Epithelial cell of prostate (primary cell): ENCODE measurements at places on chromosomes 6 and 20.

GRCh38 chr6:159720708-159721107 lies 6.6 kb upstream of the WTAP start:
- DNase-seq: no peak

GRCh38 chr6:151071295-151071694 lies 168.5 kb upstream of the AKAP12 start:
- DNase-seq: no peak

- no peak for DNase-seq
These were observed 21.3 kb downstream of the NHSL1 start for GRCh38 chr6:138477913-138478539.

GRCh38 chr6:96299525-96299924 lies 222.1 kb upstream of the UFL1 start:
- no peak for DNase-seq

DNA sequence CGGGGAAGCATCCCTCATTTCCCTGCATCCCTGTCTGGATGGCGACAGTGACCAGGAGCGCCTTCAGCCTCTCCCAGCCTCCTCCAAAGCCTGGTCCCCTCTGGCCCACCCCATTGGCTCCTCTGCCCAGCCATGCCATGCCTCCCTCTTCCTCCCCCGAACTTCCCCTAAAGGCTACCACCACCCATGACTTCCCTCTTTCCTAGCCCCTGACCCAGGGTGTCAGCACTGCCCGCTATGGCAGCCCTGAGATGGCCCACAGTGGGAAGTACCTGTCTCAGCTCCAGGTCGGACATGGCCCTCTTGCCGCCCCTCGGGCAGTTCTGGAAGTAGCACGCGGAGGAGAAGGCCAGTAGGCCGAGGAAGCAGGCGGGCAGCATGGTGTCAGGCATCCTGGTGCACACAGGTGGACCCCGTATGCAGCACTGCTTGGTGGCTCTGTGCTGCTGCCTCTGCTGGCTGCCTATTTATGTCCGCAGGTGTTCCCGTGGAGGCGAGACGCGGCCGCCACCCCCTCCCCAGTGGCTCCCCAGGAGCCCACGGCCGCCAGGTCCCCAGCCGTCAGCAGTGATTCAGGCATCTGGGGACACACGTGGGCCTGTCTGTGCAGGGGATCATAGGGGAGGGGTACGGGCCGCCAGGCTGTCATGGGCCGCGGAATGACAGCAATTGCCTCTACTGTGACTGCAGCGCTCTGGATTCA lies at the start of gene AVP:
Gene AVP, minus strand, starts transcription at position 442 of the 703 bp plus-strand sequence. Its CDS starts 50 bp downstream, at position 392.
- no peak for DNase-seq

DNA sequence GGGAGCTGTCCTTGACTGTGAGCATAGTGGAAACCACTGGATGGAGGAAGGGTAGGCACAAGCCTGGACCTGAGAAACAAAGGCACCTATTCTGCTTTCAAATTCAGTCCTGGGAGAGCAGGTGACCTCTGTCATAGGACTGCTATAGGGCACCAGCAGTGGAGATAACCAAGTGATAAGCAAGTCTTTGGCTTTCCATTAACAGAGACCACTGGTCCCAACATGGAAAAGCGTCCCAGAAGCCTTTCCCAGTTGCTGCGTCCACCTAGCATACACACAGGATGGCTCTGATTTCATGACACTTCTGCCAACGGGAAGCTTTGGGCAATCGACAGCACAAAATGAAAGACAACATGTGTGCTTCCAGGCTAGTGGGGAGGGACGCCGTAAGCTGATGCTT lies 8.9 kb downstream of the SLC22A3 start:
- DNase-seq: no peak

DNA sequence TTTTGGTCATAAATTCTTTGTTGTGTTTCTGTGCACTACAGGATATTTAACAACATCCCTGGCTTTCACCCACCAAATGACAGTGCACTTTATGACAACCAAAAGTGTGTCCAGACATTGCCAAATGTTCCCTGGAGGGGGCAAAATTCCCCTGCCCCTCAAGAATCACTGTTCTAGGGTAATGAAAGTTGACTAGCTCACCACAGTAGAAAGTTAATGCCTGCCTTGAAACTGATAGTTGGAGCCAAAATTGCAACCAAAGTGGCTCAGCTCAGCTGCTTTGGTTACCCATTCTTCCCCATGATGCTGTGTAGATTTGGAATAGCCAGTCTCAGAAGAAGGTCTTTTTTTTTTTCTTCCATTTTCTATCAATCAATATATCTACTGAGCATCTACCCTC lies 150.6 kb downstream of the RALGAPA2 start:
- DNase-seq: no peak

- DNase-seq: no peak
These were observed 783.0 kb downstream of the TENT5A start for GRCh38 chr6:80969439-80969838.

GRCh38 chr6:169795196-169795595 lies 43.8 kb downstream of the ERMARD start:
- DNase-seq: no peak

- DNase-seq: no peak
These were observed 11.0 kb upstream of the CFAP206 start for GRCh38 chr6:87396595-87397392.

- no peak for DNase-seq
These were observed 52.5 kb downstream of the HLA-DPB1 start for GRCh38 chr6:33128318-33128717.
